ENCODE measurements at places on chromosomes 7 and 10.

- DNase-seq = no peak
Observed at GRCh38 chr7:136134503-136134902, 157.3 kb upstream of the MTPN start.

DNA sequence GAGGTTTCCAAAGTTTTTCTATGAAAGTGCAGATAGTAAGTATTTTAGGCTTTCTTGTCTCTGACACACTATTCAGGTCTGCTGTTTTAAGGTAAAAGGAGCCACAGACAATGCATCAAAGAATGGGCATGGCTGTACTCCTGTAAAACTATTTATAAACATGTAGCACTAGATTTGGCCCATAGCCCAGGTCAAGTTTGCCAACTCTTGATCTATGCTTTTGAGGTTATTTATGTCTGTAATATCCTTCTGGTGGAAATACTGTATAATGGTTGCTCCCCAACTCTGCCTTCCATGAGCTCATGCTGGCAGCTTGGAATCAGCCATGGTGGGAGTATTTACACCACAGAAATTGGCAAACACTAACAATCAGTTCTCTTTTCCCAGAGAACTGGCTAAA lies 244.6 kb downstream of the BUB3 start:
- no peak for DNase-seq

DNA sequence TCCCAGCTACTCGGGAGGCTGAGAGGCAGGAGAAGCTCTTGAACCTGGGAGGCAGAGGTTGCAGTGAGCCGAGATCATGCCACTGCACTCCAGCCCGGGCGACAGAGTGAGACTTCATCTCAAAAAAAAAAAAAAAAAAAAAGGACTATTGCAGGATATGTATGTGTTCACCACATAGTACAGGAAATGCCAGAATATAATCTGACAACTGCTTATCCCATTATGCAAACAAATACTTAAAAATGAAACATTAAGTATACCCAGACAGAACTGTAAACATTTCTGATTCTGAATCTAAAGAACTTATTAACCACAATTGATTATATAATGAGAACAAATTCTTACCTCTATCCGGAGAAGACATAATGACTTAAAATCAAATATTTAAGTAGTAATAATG lies 18.7 kb downstream of the DKK1 start:
- DNase-seq = no peak

DNA sequence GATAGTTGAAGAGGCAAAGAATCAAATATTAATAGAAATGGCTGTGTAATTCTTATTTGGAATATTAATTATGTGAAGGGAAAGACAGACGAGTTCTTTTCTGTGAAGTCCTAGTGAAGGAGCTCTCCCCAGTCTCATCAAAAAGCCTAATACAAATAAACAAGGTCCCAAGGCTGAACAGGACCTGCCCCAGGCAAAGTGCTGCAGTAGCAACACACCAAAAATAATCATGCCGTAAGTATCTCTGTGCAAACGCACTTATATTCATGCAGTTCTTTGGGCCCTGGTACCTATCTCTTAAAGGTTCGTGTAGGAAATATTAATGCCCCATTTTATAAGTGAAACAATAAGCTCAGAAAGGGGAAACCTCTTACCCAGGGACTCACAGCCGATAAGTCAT lies 12.2 kb upstream of the CHST15 start:
- no peak for DNase-seq

DNA sequence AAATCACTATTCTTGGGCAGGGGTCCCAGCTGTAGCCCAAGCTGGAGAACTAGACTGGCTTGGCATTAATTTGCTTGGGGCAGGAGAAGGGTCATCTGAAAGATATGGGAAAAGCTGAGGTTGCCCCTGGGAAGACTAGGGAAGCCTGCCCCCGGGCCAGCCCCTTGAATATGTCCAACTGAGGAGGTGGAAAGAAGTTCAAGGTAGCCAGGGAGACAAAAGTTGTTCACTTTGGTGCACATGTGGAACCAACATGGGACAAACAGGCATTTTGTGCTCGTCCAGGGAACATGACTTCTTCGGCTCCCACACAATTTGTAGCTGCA lies 1.4 kb upstream of the LRRC61 start:
- no peak for DNase-seq

DNA sequence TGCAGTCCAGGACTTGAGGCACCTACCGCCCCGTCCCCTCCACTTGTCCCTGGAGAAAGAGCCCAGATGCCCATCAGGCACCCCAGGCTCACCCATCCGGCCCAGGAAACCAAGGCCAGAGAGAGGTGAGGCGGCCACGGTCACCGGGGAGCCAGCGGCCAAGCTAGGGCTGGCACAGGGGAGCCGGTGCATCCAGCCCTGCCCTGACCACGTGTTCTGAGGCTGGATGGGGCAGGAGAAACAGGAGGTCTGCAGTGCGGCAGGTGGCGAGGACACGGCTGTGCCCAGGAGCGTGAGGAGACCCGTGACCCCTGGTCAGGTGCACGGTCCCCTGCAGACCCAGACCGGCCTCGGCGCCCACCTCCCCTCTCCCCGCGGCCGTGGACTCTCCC lies 27.6 kb downstream of the UNCX start:
- DNase-seq = no peak

GRCh38 chr10:29849126-29849833 lies 210.1 kb downstream of the JCAD start:
- DNase-seq = no peak
